CD8-positive, alpha-beta memory T cell (primary cell): ENCODE measurements at places on chromosomes 4 and X. TPM values are rescaled to one million over a fixed set of nuclear protein-coding genes. Genes with fewer than 3 reads are reported as not detected.

DNA sequence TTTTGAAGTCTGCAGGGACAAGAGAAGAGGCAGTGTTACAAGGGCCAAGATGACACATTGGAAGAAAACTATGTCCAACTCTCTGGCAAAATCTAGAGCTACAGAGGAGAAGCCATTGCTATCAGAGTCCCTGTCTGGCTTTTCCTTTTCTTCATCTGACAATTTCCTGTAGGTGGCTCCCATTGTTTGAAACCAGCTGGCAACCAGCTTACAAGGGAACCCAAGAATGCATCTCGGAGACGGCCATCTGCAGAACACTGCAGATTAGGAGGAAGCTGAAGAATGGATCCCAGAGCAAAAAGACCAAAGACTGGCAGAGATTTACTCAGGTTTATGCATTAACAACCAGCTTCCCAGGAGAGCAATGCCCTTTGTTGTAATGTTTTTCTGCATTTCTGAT, 216.2 kb upstream of the CTSO start:
- H3K27me3 ChIP-seq, result no peaks in the 10 kb centered on the region
- H3K36me3 ChIP-seq, result no peaks in the 10 kb centered on the region
- no peak overlapping the region for H3K4me3 ChIP-seq
- no peaks in the 10 kb centered on the region for H3K4me1 ChIP-seq
- no peak overlapping the region for H3K27ac ChIP-seq

GRCh38 chr4:55635741-55636655, at the start of gene NMU:
Gene NMU (minus strand): TSS chr4:55636298. CDS start chr4:55636192, 106 bp downstream.
- DNase-seq, result peak; percentile 17
- H3K4me3 ChIP-seq, result peak within 1 kb of the TSS; percentile 33
- no peaks in the 10 kb centered on the region for H3K27me3 ChIP-seq
- H3K36me3 ChIP-seq, result no peaks in the 10 kb centered on the region

- H3K4me1 ChIP-seq, result no peaks in the 10 kb centered on the region
- H3K36me3 ChIP-seq, result no peaks in the 10 kb centered on the region
- H3K4me3 ChIP-seq, result no peak overlapping the region
- DNase-seq, result no peak
- H3K27me3 ChIP-seq, result no peaks in the 10 kb centered on the region
- no peak overlapping the region for H3K27ac ChIP-seq
Observed at GRCh38 chr4:169557061-169557636, 55.2 kb downstream of the NEK1 start.

DNA sequence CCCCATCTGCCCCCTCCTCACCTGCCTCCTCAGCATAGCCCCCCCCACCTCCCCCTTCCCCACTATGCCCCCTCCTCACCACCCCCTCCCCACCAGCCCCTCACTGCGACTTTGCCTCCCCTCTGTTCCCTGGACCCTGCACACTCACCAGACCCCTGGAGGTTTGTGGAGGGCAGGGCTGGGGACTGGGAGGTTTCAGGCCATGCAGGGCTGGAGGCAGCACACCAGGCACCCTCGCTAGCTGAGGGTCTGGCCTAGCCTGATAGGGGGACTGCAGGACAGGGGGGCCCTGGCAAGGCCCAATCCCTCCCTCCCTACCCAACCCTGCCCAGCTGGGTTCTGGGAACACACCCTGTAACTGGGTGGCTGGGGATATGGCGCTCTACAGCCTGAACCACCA, 28.0 kb downstream of the TACC3 start:
- H3K27ac ChIP-seq, result no peak overlapping the region
- peaks cover 12% of the 10 kb centered on the region for H3K4me1 ChIP-seq
- H3K27me3 ChIP-seq, result no peaks in the 10 kb centered on the region
- no peaks in the 10 kb centered on the region for H3K36me3 ChIP-seq

DNA sequence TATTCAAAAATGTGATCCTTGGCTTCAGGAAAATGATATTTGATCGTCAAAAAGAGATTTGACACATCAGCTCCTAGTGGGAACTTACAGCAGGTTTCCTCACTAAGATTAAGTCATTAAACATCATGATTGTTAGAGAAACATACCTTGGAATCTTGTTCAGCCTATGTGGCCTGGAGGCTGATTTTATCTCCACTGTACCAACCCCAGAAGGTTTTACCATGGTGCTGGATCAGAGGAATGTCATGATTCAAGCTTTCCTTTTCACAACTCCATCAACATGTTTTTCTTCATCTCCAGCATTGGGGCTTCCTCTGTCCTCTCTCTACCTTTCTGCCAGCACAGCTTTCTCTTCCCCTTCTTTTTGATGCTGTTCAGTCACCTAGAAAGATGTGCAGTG, 68.4 kb upstream of the MID1IP1 start:
- H3K36me3 ChIP-seq, result no peaks in the 10 kb centered on the region
- H3K4me3 ChIP-seq, result no peak overlapping the region

- no peak for DNase-seq
- H3K4me3 ChIP-seq, result no peak overlapping the region
- no peaks in the 10 kb centered on the region for H3K36me3 ChIP-seq
- peaks cover 23% of the 10 kb centered on the region for H3K4me1 ChIP-seq
- no peak overlapping the region for H3K27ac ChIP-seq
- H3K27me3 ChIP-seq, result no peaks in the 10 kb centered on the region
Observed at GRCh38 chr4:147730333-147730732, 1.6 kb upstream of the ARHGAP10 start.

FIP1L1 gene
- polyA plus RNA-seq, result 65.2 TPM

PHOX2B gene
- not detected for polyA plus RNA-seq

YTHDC1 gene
- 42.2 TPM for polyA plus RNA-seq
